ENCODE measurements at places on chromosomes 12 and 14.

DNA sequence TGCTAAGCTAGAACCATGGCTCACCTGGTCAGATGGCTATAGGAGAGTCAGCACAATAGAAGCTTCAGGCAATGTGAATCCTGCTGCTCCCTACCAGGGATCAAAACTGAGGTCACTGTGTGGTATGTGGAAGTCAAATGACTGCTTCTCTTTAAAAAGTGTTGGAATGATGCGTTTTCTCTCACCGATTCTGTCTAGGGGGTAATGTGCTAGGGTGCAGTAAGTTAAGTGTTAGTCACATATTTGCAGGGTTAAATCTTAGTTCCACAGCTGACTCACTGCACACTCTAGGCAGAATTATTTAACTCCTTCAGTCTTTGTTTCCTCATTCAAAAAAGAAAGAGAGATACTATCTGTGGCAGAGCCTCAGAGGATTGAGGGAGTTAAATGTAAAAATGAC is 696.6 kb downstream of the DIO2 start:
- DNase-seq = no peak

DNA sequence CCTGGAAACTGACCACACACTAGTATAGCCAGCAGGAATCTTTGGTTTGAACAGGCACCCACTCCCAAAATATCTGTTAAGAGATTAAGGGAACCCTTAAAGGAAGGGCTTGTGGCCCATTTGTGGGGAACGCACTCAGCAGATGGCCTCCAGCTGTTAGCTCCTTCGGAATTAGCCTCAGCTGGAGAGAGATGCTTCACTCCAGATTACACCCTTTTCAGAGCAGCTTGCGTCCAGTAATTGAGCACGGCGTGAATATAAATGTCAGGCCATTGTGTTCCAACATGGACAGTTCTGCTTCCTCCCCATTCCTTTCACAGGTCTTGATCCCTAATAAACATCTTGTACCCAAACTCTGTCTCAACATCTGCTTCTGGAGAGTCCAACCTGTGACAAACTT is 397.8 kb downstream of the SEC23A start:
- no peak for DNase-seq

GRCh38 chr14:68968051-68968450 is 11.1 kb downstream of the ACTN1 start:
- DNase-seq = no peak

GRCh38 chr12:89875225-89875624 is 166.6 kb upstream of the ATP2B1 start:
- no peak for DNase-seq

DNA sequence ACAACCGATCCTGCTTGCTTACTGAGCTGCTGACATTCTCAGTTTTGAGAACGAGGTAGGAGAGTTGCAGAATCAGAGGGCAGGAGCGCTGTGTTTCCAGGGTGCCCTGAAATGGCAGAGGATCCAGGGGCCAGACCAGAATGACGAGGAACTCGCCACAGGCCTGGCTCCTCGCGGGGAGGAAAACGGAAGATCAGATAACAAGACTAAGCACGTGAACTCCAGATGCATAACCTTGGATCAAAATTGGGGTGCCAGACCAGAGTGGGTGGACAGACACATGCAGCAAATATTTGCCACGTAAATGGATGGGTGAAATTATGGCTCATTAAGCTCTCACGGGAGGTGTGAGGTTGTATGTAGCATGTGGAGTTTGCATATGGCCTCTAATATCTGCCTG is 46.5 kb downstream of the ELK3 start:
- DNase-seq = no peak

- DNase-seq = no peak
Observed at GRCh38 chr12:3302401-3303041, 188.5 kb upstream of the PRMT8 start.

DNA sequence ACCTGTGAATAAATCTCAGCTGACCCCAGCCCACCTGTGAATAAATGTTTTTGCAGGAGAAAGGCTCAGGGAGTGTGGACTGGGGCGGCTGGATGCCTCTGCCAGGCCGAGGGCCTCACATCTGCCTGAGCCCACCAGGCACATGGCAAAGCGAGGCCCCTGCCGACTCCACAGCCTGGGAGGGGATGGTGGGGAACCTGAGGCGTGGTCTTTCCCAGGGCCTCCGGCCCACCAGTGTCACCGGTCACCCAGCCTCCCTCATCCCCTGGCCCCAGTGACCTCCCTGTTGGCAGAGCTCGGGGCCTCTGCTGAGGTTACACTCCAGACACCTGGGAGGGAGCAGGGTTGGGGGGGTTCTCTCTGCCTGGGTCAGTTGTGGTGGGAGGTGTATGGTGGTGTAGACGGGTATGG is 8.2 kb downstream of the NOC4L start:
- no peak for DNase-seq

DNA sequence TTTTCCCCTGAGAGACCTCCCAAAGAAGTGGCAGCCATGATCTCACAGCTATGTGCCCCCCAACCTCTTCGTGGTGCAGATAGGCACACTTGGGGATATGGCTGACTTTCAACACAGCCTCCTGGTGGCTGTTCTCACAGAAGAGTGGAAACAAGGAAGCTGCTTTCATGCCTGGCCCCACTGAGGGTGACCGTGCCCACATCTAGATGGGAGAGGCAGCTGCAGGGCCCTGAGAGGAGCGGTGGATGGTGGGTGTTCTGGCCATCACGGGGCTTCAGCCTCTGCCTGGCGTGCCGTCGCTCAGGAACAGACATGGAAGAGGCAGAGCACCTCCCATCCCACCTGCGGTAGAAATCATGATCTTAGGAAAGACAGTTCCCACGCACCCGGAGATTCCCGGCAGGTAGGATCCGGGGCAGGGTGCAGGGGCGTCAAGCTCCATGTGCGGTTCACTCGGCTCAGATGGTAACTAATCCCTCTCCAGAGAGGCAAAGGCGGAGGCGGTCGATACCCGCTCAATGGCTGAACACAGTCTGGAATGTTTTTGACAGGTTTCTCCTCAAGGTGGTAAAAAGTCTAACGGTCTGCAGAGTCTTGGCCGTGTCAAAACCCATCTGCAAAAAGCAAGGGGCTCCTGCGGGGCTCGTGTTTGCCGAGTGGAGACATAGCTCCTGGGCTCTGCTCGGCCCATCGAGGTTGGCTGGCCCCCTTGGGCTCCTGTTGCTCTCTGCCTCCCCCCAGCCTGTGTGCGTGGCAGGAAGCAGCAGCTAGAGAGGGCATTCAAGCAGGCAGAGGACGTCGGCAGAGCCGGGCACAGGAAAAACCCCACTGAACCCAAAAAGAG is 225.2 kb upstream of the RTL1 start:
- DNase-seq = no peak

GRCh38 chr12:70557583-70558191 is 79.5 kb downstream of the PTPRB start:
- DNase-seq = no peak

DNA sequence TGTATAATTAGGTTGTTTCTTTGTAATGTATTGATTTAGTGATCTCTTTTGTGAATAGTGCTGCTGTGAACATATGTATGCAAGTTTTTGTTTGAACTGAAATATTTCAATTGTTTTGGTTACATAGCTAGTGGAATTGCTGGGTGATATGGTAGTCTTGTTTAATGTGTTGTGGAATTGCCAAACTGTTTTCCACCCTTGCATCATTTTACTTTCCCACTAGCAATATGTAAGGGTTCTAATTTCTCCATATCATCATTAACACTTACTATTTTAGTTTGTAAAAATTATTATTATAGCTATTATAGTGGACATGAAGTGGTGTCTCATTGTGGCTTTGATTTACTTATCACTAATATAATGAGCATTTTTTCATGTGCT is 5.9 kb downstream of the G2E3 start:
- DNase-seq = no peak

DNA sequence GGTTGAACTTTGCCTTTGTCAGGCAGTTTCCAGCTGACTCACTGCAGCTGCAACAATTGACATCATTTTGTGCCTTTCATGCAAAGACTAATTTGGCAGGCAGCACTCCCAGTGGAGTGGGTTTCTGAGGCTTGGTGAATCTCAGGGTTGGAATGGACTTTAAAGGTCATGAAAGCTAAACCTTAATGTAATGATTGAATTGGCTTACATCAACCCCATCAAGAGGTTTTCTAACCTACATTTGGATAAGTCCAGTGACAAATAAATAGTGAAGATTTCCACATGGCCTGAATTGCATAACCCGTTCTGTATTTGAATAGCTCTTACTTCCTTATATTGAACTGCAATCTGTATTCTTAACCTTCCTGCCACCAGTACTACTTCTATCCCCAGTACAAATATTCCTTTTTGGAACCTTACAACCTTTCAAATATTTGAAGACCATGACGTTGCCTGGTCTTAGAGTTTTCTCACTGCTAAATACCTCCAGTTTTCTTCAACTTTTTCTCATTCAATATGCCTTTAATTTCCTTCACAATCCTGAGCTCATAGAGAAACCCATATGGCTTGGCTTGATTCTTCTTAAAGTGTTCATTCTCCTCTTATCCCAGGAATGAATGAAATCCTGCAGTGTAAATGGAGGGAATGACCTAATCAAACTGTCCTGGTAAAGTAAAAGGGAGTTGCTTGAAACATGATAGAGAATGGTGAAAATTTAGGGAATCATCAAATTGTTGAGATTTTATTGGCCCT is 168.1 kb upstream of the NOVA1 start:
- no peak for DNase-seq

Measured in NAMALWA (cell line).